ENCODE measurements at places on chromosomes 7 and 10.

- no peak for DNase-seq
Observed at GRCh38 chr7:36232555-36232954, 79.5 kb downstream of the EEPD1 start.

GRCh38 chr7:14988941-14989340 lies 86.4 kb upstream of the DGKB start:
- no peak for DNase-seq

DNA sequence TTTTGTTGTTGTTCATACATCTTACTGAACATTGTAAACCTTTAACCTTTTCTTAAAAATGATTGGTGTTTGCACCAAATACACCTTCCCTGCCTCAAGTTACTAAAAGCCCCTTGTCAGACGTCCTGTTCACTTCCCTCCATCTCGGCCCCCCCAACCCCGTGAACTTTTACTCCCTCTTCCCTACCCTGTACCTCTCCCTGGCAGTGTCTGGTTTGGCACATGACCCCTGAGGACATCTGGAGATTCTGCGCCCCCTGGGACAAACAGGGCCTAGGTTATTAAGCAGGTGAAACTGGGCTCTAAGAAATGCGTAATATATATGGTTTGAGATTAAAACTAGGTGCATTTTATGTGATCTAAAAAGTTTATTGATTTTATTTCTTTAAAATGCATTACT lies 1.4 kb downstream of the PPP2R2D start:
- no peak for DNase-seq

- DNase-seq = no peak
Observed at GRCh38 chr10:12595936-12596576, 246.7 kb downstream of the CAMK1D start.

- DNase-seq = no peak
Observed at GRCh38 chr10:60414111-60414510, 24.4 kb upstream of the ANK3 start.

DNA sequence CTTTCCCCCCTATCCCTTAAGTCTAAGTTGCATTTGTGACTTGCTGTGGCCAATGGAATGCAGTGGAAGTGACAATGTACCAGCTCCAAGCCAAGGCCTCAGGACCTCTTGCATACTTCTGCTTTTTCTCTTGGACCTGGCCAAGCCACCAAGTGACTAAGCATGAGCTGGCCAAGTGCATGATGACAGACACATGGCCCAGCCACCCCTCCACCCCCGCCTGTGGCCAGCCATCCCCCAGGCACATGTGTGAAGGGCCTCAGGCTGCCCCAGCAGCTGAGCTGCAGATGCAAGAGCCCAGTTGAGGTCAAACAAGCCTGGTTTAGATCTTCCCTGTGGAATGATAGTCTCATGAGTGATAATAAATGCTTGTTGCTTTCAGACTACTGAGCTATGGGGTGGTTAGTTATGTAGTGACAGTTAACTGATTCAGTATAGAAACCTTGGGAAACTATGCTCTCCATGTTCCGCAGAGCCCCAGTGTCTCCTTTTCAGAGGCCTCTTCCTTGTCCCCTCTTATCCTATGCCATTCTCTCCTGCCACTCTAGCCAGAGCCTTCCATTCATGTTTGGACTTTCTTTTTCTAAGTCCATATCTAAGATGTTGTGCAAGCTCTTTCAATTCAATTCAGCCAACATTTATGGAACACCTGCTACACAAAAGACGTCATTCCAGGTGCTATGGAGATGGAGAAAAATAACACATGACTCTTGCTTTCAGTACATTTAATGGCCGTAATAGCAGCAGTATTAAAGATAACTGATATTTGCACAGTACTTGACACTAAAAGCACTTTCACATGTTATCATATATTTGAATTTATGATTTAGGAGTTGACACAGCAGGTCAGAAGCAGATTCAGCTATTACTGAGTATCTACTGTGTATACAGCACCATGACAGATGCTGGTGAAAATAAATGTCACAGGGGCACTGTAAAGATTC lies 55.5 kb upstream of the LOXL4 start:
- DNase-seq = peak; percentile 29

DNA sequence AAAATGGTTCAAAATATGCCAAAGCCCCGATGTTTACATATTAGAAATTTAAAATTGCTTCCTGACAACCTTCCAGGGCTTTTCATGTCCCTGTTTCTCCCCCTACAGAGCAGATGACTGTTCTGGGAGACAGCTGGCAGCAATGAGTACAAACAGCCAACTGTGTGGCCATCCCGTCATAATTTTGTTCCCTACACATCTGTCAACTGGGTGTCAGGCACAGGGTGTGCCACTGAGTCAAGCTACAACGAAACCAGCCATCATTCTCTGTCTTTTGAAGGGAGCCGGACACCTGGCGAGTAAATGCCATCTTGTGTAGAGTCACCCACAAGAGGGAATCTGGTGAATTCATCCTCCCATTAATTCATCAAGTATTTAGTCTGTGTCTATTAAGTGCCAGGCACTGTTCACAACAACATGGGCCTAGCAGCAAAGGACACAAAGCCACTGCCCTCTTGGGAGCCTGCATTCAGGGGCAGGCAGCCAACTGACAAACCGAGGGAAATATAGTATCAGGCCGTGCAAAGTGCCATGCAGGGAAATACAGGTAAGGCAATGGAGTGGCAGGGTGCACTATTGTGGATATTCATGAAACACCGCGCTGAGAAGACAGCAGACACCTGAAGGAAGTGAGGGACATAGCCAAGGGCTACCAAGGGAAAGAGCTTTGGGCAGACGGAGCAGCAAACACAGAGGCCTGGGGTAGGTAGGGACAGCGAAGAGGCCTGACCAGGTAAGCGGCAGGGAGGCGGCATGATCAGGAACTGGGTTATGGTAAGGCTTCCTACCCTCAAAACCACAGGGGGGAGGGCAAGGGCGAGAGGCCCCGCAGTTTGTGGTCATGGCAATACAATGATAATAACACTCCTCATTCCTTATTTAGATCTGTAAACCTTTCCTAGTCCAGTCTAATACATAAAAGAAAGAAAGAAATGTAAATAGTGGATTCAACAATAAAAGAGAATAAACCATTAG lies 213.6 kb downstream of the FAM107B start:
- no peak for DNase-seq

GRCh38 chr10:110777661-110778060 lies 94.1 kb upstream of the PDCD4 start:
- no peak for DNase-seq

- no peak for DNase-seq
Observed at GRCh38 chr7:7996568-7996967, 28.0 kb downstream of the GLCCI1 start.

DNA sequence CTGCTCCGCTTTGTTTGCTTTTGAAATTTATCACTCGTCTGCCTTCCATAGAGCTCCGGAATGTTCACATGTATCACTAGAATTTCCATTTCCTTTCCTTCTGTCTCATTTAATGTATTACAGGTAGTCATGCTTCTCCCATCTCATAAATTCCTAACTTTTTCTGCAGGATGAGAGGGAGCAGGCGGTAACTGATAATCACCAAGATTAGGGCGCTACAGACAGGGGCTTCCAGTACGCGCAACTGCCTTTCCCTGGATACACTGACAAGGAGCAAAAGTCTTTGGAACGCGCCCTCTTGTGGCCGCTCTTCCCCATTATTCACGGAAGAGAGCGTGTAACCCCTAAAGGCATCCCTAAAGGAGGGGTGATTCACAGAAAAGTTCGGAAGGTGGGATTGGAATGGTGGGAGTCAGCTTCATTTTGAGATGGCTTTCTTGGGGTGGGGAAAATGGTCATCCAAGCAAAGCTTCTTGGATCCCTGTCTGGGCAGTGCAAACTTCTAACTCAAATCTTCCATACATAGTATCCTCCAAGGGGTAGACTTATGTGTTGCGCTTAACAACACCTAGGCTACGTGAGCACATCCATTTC lies 6.5 kb downstream of the INHBA start:
- no peak for DNase-seq

- no peak for DNase-seq
Observed at GRCh38 chr10:70462349-70462984, 16.1 kb upstream of the PALD1 start.

DNA sequence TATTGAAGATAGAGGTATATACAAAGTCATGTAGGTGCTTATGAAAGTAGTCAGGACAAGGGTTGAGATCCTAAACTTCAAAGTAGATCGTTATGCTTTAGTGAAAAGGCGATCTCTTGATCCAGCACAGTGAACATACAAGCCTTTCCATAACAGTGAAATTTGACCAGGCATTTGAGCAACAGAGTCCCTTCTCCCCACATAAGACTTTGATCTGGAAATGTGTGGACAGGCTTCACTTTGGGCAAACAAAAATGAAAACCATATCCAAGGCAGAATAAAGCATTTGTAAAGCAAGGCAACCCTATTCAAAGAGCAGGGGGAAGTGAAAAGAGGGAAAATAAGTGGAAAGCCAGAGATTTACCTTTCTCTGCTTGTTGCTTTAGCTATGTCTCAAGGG lies 311.9 kb upstream of the SORCS1 start:
- DNase-seq = no peak

DNA sequence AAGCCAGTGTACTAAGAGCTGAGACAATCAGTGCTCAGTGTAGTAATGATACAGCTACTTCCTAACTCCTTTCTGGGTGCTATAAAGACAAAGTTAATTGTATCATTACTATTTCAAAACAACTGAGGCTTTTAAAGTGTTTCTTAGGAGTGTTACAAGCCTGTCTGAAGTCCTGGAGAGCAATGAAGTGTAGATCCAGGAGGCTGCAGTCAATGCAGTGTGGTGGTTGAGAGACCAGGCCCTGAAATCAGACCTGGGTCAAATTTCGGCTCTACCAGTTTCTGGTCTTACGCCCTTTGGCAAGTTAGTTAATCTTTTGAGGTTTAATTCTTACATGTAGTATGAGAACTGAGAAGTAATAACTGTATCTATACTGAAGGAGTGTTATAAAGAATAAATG lies 387.0 kb downstream of the SDK1 start:
- no peak for DNase-seq

DNA sequence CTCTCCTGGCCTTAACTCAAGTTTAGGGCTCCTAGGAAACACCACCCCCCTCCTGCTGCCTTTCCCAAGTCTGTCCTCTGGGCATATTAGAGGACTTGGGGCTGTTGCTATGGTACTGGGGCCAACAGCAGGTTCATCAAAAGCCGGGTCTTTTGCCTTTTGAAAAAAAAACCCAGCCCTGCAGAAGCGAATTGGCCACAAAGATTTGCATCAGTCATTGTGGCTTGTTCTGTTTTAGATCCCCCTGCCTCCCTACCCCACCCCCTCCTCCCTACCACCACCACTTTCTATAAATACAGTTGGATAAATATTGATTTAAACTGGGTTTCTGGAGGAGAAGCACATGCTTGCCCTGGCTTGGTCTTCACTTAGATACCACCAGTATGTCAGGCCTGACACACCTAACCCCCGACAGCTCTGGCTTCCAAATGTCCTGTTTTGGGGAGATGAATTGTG lies 7.0 kb downstream of the MXI1 start:
- no peak for DNase-seq

DNA sequence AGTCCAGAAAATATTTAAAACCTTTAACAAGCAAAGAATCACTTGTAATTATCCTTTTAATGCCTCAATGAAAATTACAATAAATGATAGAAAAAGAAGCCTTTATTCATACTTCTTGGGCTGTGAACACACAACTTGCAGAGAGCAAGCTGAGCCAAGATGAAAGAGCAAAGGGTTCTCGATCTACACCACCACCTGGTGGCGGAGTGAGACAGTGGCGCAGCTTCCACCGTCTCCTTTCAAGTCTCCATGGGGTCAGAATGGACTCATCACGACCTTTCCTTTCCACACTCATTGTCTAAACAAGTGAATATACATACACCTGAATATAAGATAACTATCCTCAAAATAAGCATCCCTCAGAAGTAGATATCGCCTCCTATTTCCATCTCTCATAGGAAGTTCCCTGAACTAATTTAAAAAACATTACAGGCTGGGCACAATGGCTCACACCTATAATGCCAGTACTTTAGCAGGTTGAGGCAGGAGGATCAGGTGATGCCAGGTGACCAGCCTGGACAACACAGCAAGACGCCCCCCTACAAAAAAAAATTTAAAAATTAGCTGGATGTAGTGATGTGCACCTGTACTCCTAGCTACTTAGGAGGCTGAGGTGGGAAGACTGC lies 40.7 kb downstream of the ATE1 start:
- DNase-seq = peak; percentile 56

- peak; percentile 78 for DNase-seq
Observed at GRCh38 chr7:116802746-116803152, 59.6 kb upstream of the CAPZA2 start.
